T47D (cell line): ENCODE measurements at places on chromosomes 4 and X.

- peak; percentile 12 for DNase-seq
Observed at GRCh38 chr4:102263024-102263787, 82.1 kb downstream of the SLC39A8 start.

DNA sequence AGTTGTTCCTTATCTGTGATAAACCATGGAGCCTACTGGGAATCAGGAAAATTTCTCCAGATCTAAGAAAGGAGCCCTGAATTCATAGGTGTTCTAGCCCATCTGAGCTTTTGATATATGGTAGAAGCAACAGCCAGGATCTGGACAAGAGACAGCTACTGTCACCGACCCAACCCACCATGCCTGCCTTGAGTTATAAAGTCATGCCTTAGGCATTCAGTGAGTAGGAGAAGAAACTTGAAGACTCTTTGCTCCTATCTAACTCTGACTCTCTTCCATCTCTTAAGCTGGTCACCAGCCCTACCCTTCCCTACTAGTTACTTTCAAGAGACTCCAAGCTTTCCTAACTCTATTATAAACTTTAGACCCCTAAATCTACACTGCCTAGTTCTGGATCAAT, 83.9 kb upstream of the FAM9B start:
- DNase-seq: no peak

GRCh38 chr4:151952137-151952536, 191.3 kb upstream of the GATB start:
- no peak for DNase-seq

GRCh38 chr4:35541888-35542213, 702.5 kb downstream of the ARAP2 start:
- DNase-seq: no peak

DNA sequence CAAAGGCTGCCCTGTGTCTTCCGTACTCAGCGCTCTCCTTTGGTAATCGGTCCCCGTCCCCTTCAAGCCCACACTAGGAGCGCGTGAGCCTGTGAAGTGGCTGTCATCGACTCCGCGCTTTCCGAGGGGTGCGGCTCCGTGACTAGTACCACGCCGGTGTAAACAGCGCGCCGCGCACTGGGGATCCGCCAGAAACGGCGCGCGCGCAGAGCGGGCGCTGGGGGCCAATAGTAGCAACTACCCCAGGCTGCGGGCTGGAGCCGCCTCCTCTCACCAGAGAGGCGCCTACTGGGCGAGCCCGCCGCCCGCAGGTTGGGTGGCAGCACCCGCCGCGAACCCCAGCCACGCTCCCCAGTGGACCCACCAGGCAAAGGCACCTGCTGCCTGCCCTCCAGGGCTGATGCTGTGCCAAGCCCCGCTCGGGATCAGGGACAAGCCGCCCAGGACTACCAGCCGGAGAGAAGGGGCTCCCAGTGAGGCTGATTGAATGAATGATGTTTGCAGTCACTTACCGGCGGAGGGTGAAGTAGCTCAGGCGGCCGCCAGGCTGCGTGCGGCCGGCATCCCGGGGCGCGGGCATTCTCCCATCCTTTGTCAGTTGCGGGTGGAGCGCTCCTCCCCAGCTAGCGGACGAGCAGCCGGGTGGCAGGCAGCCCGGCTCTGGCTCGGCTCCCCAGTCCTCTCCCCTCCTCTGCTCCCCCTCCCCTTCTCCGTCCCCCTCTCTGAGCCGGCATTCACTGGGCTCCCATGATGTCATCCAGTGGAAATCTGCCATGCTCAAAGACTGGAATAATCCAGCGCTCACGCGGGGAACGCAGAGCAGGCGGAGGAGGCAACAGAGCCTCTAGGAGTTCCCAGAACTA, 370.3 kb upstream of the SMIM31 start:
- DNase-seq: no peak

DNA sequence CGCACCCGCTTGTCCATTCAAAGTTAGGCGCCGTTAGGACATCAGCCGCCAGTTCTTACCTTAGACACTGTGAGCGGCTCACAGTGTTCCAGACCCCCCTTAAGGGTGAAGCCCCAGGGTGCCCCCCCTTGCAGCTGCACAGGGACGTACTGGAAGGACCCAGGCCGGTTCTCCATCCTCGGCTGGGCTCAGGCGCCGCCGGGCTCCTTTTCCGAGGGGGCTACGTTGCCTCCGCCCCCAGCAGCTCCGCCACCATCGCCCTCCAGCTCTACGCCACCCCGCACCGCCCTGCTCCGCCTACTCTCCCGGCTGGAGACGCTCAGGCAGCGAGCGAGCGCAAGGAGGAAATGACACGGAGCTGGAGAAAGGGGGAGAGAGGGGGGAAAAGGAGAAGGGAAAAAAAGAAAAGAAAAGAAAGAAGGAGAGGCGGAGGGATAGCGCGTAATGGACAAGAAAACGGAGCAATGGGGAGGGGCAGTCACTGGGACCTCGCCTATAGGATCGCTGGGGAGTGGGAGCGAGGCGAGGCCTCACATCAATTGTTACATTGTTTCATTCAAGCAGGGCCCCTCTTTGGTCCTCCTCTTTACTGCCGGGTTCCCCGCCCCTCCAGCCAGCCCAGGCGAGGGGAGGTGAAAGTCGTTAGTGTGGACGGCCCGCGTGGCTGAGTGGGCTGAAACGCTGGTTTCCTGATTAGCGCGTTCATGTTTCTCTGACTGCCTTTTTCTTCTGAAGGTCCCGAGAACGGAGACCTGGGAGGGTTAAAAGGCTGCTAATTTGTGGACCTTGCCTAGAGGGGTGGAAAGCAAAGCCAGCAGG, at the start of gene SHROOM4:
SHROOM4 (minus strand) TSS at position 352 of the 819 bp plus-strand sequence; CDS start at position 176, 176 bp downstream.
- no peak for DNase-seq

- DNase-seq: peak; percentile 31
Observed at GRCh38 chr4:105622269-105622668, 69.8 kb downstream of the ARHGEF38 start.

GRCh38 chrX:31233941-31234496, 162.2 kb upstream of the FTHL17 start:
- no peak for DNase-seq

DNA sequence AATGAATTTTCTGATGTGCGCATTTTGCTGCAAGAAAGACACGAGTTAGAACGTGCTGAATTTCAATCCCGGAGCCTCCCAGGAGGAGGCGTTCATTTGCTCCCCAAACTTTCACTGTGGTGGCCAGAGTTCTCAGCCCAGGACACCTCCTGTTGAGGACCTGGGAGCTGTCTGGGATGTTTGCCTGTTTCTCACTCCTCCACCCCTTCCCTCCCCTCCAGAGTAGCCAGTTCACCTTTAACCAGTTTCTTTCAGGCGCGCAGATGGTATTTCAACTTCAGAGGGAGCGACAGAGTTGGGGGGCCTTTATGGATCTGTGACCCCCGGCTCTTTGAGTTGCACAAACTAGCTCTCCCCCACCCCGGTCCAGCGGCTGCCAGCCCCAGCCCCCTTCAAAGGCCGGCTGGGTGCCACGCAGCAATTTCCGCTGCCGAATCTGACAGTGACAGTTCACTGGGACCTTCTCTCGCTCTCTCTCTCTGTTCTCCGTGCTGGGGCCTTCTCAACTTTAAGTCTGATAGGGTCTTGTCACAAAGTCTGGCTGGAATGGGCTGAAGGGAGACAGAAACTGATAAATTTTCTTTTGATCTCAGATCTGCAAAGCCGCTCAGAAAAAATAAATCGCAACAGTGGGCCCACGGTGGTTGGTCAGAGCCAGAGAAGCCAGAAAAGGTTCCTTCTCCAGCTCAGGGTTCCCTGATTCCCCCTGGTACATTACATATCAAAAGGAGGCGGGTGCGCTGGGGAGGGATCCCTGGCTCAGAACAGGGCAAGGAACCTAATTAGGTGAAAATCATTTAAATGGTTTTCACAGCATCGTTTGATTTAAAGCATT, 100.0 kb upstream of the STX18 start:
- no peak for DNase-seq

- peak; percentile 15 for DNase-seq
Observed at GRCh38 chr4:7295911-7296660, 103.7 kb downstream of the SORCS2 start.

GRCh38 chr4:185134307-185134869, 8.7 kb upstream of the SLC25A4 start:
- DNase-seq: peak; percentile 57

- DNase-seq: no peak
Observed at GRCh38 chr4:116824172-116824571, 261.2 kb downstream of the TRAM1L1 start.

DNA sequence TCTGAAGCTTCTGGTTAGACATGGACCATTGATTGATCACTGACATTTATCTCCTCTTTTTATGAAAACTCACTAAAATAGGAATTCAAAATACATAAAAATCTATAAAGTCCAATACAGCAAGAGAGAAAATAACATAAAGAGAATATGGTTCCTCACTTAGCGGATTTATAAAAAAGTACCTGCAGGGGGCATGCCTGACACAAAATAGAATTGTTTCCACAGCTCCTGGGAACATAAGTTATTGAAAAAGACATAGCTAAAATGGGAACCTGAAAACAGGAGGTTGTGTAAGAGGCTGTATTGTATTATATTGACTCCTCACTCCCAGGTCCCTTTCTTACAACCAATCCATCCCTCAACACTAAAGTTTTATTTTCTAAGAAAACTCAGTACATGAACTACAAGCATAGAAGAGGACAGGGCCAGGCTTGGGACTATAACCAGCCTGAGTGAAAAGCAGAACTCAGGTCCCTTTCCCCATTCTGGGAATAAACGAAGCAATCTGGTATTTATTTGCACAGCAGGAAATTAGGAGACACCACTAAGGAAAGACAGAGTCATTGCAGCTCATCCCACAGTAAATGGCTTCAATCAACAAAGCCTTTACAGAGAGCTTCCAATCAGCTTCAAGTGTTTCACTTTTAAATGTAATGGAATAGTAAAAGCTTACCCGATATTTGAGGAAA, 121.1 kb upstream of the NDST4 start:
- DNase-seq: peak; percentile 3

DNA sequence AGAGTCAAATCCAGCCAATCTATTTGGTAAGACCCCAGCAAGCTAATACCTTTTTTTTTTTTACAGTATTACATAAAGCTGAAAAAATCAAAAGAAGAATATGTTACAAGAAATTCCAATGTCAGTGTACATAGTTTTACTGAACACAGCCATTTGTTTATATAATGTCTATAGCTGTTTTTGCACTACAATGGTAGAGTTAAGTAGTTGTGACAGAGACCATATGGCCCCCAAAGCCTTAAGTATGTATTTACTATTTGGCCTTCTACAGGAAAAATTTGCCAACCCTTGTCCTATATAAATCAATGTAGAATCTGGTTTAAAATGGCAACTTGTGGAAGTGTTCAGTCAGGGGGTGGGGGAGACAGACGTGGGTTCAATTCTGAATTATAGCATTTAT, 60.7 kb downstream of the ANTXR2 start:
- DNase-seq: no peak

DNA sequence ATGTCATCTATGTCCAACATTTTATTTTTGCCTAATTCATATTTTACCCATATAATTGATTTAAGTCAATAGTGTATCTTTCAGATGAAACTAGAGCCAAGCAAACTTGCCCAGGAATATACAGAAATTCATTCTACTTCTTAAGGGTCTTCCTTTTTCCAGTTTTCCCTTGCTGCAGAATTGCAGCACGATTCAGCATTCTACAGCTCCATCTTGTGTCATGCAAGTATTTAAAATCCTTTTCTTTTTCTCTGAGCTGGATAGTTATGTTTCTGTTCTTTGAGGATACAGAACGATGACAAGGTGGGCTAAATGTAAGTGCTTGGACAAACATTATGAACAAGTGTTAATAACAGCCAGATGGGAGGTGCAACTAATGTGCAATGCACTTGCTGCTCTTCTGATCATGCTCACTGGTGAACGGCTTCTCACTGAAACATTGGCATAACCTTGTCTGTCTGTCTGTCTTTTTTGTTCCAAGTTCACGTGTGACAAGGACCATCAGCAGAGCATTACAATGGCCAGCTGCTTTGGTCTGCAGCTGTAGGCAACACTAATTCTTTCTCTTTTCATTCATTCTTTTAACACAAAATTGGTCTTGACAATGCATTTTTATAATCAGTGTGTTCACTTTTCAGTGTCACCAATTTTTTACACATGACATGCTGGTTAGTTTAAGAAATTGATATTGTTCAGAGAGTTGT, 1821.7 kb downstream of the ARAP2 start:
- DNase-seq: no peak

DNA sequence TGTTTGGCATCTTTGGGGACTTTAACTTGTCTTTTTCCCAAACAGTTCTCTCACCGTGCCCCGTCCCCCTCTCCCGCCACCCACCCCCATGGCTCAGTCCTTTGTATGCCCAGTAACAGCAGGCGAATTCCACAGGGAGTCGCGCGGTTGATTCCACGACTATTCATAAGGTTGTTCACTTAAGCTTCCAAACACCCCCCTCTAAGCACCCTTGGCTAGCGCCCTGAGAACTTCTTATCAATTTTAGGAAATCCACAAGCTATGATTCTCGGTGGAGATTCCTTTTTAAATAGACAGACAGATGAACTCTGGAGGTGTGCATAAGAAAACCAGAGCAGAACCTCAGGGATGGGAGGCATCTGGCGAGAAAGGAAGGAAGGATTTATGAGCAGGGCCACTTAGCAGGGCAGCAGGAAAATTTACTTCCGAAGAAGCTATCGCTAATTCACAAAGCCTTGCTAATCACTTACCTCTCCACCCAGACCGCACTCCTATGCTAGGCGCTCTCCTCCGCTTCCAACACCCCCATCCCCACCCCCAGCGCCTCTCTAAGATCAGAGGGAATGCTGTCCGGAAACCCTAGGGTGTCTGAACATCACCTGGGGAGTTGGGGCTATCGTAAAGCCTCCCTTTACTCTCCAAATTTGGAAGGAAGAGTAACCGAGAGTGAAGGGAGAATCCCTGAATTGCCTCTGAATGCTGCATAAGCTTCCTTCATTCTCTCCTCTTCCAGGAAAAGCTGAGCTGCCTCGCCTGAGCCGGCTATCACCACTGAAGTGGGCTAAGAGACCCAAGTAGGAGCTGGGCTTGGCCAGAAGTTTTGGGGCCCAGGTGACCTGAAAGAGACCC, 1.7 kb downstream of the UNC5C start:
- no peak for DNase-seq

DNA sequence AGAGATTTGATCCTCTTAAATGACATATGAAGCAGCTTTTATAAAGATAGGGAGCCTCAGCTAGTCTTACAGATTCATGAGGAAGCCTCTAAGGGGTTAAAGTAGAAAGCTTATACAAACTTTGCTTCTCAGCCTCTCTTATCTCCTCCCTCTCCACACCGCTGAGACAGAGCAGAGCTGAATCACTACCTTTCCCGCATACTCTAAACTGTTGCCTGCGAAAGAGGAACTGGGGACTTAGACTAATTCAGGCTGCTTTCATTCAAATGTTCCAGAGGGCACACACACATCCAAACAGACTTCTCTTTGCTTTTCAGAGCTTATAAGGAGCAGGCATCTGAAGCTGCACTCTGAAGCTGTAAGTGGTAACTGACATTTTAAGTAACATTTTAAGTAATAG, at the start of gene SERTM2:
SERTM2 (plus strand) TSS at position 169 of the 400 bp plus-strand sequence. CDS start 7,213 bp downstream, outside the sequence.
- DNase-seq: no peak

GRCh38 chr4:1458581-1458980, 52.3 kb upstream of the NKX1-1 start:
- no peak for DNase-seq

GRCh38 chrX:805103-805670, 174.6 kb downstream of the SHOX start:
- DNase-seq: no peak
